Naive thymus-derived CD4-positive, alpha-beta T cell (primary cell): ENCODE measurements at places on chromosomes 1 and 21. TPM values are rescaled to one million over a fixed set of nuclear protein-coding genes. Genes with fewer than 3 reads are reported as not detected.
A peak's percentile ranks its signal among the peaks of the same experiment; 100 is the strongest.

DNA sequence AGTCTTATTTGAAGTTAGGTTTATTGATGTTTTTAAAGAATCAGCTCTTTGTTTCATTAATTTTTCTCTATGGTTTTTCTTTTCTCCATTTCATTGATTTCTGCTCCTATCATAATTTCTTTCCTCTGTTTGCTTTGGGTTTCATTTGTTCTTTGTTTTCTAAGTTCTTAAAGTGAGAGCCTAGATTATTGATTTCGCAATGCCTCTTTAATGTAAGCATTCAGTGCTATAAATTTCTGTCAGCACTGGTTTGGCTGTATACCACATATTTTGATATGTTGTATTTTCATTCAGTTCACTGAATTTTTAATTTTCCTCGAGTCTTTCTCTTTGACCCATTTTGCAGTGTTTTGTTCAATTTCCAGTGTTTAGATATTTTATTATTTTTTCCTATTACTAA lies 68.7 kb downstream of the DNAH14 start:
- DNase-seq, result no peak

DNA sequence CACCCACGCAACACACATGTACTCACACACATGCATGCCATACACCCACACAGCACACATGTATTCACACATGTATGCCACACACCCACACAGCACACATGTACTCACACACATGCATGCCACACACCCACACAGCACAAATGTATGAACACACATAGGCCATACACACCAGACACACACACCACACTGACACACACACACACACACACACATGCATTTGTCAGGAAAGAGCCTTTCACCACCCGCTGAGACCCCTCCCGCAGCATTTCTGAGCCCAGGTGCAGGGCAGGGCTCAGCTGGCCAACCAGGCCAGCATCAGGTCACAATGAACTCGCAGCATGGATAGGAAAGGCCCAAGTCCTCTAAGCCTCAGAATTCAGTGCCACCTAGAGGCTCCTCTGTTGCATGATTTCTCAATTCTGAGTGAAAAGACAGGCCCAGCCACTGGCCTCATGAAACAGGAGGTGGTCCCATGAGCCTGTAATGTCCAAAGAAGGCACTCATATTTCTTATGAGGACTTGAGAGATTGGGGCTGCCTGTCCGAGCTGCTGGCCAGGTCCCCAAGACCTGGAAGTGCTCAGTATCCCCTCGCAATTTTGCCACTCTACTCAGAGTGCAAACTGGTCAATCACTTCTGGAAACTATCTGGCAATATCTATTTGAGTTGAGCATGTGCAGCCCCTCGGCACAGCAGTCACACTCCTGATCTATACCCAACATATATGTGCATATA lies 57.3 kb downstream of the PSMG1 start:
- no peak for DNase-seq

DNA sequence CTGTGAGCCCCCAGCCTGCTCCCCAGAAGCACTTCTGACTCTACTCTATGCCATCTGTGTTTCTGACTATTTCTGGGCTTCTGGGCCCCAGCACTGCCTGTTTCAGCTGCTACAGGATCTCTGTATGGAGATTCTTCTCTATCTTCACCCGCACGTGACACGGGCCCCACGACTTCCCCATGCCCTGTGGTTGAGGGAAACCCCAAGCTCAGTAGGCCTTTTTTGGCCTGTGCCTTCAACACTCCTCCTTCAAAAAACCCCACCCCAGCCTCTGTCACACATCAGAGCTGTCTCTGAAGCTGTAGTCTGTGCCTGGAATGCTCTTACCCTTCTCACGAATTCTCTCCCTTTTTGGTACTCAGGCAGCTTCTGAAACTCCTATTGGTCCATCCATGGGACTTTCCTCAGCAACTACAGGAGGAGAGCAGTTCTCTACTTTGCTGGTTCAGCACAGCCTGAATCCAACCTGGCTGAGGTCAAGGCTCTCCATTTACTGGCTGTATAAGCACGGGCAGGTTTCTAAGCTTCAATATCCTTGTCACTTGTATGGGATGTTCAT lies 2.0 kb upstream of the NID1 start:
- peak; percentile 9 for DNase-seq

DNA sequence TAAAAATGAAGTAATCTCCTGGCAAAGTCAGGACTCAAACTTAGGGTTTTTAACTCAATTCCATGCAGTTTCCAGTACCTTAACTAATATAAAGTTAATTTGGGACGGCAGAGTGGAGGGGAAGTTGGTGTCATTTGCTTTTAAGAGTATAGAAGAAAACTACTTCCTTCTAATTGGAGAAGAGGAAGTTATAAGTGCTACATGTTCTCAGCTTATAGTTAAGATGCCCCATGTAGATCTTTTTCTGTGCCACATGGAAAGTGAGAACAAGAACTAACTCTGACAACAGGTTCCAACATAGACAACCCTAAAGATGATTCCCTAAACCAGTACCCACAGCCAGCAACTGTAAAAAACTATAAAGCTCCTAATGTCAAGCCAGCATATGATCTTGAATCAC lies 11.5 kb downstream of the RRAGC start:
- no peak for DNase-seq

IFNLR1 gene
- total RNA-seq, result 3.9 TPM

DNA sequence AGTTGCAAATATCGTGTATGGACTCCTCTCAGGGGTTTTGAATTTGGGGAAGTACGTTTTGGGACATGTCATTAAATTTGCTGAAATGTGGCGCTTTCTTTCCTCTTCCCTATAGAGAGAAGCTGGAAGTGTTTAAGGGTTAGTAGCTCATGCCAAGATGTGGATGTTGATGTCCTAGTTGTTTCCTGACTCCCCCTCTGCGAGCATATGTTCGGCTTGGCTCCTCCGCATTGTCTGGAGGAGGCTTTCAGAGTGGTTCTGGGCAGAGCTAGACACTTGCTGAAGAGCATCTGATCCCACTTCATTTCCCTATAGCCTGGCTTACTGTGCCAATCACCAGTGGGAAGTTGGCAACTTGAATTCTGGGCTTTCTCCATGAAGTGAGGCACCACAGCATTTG lies 347.4 kb upstream of the B3GALT2 start:
- DNase-seq, result no peak

- DNase-seq, result no peak
Measured at GRCh38 chr1:201362906-201363305, 14.6 kb downstream of the TNNT2 start.

FAM72D gene
- total RNA-seq, result not detected

DNA sequence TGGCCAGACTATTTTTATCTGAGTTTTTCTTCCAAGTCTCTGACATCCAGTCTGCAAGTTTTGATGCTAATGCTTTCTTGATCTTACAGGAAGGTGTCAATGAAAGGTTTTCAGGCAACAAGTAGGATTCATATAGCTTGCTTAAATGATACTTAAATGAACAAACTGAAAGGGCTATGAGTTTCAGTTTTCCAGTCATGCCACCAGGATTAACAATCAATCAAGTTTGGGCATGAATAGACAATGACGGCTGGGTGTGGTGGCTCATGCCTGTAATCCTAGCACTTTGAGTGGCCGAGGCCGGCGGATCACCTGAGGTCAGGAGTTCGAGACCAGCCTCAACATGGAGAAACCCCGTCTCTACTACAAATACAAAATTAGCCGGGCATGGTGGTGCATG lies 34.3 kb upstream of the SLC16A1 start:
- DNase-seq, result no peak

GRCh38 chr1:145846201-145846612 lies 777 bp downstream of the NUDT17 start:
- no peak for DNase-seq

GRCh38 chr21:29164323-29164942 lies 34.0 kb downstream of the MAP3K7CL start:
- no peak for DNase-seq

DNA sequence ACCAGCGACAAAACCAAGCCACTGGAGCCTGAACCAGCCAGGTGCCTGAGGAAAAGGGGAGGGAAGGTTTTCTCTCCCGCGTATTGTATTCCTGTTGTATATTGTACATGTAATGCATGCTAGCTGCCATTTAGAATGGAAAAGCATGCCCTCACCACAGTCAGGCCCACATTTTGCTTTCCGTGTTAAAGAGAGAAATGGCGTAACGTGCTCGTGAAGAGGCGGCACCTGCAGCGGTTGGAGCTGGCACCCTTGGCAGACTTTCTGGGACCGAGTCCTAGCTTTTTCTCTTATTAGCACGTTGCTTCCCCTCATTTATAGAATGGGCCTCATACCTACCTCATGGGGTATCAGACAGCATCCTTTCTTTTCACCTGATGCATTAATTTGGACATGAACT lies 135.3 kb upstream of the IRF2BP2 start:
- no peak for DNase-seq

DNA sequence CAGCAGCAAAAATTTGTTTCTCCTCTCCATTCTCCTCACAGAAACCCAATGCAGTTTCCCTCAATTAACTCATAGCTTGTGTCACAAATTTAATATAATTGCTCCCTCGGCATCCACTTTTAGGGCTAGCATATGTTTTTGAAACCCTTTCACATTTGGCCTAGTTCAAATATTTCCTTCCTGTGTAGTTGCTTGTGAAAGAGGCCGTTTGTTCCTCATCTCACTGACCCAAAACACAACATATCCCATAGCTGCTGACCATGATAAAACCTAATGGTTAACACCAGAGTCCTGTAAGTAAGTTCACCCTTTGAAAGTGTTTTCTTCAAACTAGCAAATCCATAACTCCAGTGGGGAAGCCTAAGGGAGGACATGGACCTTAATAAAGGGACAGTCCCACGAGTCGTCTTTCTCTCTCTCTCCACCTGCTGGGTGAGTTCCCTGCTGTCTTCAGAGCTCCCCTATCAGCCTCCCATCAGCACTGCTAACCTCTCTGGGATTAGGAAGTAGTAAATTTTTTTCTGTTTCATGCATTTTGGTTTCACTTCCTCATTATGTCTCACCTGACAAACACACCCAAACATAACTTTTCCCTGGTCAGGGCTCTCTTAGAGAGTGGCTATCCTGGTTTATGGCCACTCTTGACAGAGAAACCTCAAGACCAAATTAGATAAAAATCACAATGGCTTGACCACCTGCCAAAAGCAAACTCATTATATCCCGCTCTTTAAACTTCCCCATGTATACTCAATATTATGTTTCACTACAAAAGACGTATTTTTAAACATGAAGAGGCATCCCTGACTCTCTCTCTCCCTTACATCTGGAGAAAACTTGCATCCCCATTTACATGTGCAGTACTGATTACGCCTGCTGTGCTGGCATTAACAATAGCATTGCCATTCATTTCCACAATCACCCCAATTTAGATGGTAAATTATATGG lies 177.7 kb upstream of the HP1BP3 start:
- no peak for DNase-seq

GRCh38 chr1:155424091-155424490 lies 103.4 kb downstream of the RUSC1 start:
- DNase-seq, result no peak

ARHGEF16 gene
- total RNA-seq, result not detected

DNA sequence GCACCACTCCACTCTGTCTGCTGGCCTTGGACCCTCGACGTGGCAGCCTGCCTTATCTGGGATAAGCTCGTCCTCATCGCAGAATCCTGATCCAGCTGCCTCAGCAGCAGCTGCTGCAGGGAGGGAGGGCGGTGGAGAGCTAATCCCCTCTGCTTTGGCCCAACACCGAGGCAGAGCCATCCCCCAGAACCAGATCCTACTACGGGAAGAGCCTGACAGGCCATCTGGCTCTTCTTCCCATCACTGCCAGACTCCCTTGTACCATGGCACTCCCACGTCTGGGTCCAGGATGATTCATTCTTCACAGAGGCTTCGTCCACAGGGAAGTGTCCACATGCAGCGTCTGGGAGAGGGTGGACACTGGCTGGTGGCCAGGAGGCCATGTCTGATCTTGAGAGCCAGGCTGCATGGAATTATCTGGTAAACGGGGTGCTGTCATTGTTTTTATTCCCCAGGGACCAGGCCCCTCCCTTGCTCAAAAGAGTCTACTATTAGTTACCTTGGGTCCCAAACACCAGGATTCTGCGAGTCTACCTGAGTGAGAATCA lies 14.6 kb upstream of the PKP1 start:
- no peak for DNase-seq

- peak; percentile 89 for DNase-seq
Measured at GRCh38 chr1:169794530-169795416, at the start of gene METTL18. METTL18 (minus strand) TSS chr1:169794907; CDS start chr1:169793695, 1,212 bp downstream.

GRCh38 chr1:24421502-24421901 lies 5.9 kb downstream of the NIPAL3 start:
- no peak for DNase-seq

GRCh38 chr1:222060210-222060916 lies 318.5 kb upstream of the DUSP10 start:
- DNase-seq, result no peak

GRCh38 chr1:147444381-147444780 lies 96.9 kb upstream of the BCL9 start:
- no peak for DNase-seq

- DNase-seq, result no peak
Measured at GRCh38 chr1:156111355-156111962, 3.1 kb upstream of the LMNA start.

- DNase-seq, result no peak
Measured at GRCh38 chr1:87017998-87018672, 103.7 kb downstream of the HS2ST1 start.

EVA1C gene
- 12.8 TPM for total RNA-seq

GBP5 gene
- 33.1 TPM for total RNA-seq

GRCh38 chr1:209238356-209238755 lies 345.2 kb upstream of the CAMK1G start:
- no peak for DNase-seq

- no peak for DNase-seq
Measured at GRCh38 chr1:22518379-22518778, 44.9 kb upstream of the EPHA8 start.

DNA sequence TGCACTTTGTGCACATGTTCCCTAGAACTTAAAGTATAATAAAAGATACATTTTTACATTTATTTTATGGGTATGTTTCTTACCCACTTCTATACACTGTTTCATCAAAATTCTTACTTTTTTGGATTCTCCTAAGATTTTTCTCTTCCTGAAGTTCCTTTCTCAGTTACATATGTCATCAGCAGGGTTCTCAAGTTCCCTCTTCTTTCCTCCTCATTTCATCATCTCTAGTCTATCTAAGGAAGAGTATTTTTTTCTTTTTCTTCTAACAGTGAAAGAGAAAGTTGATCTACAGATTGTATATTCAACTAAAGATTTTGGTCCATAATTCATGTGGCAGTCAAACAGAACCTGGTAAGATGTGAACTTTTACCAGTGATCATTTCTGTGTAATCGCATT lies 41.2 kb upstream of the CYYR1 start:
- no peak for DNase-seq
